C1 segment of cervical spinal cord (tissue), 14 donors: ENCODE measurements at places on chromosomes 5 and 9.

DNA sequence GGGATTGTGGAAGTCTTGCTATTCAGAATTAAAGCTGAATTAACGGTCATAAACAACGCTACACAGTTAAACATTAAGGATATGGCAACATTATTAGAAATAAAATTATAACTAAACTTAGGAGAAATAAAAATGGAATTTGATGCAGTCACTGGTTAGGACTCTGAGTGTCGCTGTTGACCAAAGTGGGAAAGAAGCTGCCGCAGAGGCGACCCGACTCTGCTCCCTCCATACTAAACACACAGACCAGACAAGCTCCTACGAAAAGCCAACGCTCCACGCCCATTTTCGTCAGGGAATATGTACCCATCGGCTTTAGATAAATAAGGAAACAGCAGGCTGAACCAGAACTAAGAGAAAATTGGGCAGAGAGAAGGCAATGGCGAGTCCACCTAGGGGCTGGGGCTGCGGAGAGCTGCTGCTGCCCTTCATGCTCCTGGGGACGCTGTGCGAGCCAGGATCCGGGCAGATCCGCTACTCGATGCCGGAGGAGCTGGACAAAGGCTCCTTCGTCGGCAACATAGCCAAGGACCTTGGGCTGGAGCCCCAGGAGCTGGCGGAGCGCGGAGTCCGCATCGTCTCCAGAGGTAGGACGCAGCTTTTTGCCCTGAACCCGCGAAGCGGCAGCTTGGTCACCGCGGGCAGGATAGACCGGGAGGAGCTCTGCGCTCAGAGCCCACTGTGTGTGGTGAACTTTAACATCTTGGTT, at the start of gene PCDHGA5:
Gene PCDHGA5, plus strand, starts transcription at position 211 of the 709 bp plus-strand sequence. Its CDS starts 169 bp downstream, at position 380.
- no peak for DNase-seq

DNA sequence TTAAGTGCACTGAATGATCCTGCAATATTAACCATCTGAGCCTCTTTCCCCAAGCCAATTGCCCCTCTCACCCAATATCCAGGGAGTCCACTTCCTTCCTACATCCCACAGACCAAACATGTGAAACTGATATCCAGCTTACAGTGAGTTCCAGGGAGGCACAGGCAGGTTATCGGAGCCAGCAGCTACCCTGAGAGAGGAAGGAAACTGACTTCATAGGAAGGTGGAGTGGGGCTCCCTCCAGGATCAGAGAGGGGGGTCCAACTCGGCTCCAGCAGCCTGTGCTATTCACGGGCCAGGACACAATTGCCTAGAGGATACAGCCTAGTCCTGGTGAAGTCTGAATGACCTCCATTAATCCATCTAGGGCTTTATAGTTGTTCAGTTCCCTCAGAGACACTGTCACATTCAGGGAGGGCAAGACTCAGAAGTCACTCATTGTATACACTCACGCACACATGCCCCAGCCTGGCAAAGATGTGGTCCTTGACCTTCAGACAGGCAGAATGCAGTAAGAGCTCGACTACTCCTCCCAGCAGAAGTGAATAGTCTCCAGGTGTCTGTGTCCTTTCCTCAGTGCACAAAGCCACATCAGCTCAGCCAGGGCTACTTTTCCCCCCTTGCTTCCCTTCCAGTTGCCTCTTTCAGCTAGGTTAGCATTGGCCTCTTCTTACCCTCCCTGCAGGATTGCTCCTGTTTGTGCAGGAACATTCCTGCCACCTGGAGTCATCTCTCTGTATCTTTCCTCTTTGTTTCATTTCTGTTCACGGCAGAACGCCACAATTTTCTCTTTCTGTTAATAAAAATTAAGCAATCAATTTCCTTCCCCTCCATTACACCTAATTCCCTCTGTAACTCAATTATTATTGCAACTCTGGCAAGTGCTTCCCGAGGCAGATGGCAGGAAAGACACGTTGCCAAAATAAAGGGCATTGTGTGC, 501.7 kb downstream of the ARHGEF28 start:
- no peak for DNase-seq

GRCh38 chr5:132267166-132267739, 9.8 kb downstream of the PDLIM4 start:
- no peak for DNase-seq

DNA sequence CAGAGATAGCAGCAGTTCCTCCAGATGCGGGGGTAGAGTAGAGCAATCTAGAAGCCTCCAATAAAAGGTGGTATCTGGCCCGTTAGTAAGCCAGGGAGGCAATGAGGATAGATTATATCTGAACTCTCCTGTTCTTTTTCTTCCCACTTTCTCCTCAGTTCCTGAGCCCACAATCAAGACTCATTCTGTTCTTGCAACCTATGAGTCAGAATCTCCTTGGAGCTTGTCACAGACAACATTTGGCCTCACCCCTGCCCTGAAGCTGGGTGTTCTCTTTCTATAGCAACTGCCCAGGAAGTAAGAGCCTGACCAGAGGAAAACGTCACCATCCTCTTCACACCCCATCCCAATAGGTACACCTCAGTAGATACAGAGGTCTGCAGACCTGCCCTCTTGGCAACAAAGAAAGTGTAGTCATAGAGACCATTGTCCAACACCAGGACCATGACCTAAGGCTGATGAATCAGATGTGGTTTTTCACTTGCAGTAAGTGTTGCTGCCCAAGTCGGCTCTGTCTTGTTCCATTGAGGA, 76.3 kb upstream of the PCA3 start:
- DNase-seq: no peak

DNA sequence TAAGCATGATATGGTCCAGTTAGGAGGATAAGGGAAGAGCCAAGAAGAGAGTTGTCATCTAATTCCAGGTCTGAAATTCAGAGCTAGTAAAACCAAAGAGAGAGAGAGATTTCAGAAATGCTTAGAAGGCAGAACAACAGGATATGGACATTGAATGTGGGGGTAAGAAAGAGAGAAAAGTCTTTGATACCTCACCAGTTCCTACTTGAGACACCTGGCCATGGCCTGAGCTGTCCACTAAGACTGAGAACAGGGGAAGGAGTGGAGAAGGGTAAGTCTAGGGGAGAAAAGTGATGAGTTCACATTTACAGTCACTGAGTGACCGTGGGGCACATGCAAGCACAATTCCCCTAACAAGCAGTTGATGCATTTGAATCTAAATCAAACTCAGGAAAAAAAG, 35.5 kb downstream of the TIMD4 start:
- no peak for DNase-seq

DNA sequence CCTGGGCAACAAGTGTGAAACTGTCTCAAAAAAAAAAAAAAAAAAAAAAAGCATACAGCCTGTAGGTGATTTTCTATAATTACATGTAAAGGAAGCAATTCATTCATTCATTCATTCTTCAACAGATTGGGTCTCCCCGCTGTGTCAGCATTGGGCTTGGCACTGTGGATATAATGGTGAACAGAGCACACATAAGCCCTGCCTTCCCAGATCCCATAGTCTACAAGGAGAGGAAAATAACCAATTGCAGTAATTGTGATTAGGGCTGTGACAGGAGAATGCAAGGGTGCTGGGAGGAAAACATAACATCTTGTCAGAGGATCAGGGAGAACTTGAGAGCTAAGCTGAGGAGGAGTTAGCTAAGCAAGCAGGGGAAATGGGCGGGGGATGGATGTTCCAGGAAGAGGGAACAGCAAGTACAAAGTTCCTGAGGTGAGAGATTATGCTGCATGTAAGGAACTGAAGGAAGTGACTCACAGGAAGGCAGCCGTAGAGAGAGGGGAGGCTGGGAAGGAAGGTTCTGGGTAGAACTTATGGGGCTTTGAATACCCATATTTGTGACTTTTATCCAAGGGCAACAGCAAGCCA, 24.0 kb upstream of the KLF9 start:
- DNase-seq: no peak

GRCh38 chr5:96008487-96008886, 46.8 kb upstream of the ELL2 start:
- DNase-seq: no peak

DNA sequence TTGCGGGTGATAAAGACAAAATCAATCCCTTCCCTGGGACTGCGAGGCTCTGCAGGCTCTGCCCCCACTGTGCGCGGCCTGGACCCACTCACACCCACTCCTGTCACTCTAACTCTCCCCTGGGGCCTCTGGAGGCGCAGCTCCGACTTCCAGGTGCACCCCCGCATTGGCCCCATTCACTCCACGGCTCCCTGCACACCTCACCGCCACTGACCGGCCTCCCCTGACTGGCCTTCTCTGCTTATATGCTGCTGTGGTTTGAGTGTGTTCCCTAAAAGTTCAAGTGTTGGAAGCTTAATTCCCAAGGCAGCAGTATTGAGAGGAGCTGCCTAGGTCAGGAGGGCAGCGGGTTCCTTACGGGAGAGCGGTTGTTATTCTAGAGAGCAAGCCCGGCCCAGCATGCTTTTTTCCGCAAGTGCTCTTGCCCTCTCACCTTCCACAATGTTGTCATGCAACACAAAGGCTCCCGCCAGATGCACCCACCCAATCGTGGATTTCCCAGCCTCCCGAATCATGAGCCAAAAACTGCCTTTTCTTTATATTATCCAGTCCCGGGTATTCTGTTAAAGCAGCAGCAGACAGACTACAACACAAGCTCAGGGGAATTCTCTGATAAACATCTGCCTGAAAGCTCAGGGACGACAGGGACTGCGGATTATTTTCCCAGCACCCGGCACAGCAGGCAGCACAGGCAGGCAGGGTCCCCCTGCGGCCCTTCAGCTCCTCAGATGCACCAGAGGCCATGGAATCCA, 73.5 kb upstream of the LRRTM2 start:
- no peak for DNase-seq

DNA sequence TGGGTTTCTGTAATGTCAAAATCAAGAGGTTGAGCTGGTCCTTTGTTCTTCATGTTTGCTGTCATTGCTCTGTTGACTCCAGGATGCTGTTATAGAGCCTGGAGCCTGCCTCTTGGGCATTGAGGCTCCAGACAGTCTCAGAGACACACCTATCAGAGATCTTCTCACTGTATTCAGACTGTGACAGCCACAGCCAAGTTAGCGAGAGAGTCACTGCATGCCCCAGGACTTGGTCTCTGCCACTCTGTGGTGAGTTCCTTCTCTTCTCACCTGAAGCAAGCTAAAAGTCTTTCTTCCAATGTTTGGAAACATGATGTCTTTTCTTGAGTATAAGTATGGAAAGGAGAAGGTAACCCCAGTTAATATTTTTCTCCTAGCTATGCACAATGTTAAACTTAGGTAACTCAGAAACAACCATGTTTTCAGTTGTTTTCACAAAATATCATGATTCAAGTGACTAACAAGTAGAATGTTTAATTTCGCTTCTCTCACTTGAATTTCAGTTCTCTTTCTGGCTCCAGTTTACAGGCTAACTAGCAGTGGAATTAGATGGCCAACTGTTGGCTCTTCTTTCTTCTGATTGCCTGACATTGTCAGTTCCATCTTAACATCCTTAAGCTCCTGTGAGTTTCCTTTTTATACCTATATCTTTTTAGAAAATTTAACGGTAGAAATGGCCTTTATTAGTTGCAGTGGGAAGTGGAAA, 20.6 kb upstream of the ZFYVE16 start:
- DNase-seq: no peak

DNA sequence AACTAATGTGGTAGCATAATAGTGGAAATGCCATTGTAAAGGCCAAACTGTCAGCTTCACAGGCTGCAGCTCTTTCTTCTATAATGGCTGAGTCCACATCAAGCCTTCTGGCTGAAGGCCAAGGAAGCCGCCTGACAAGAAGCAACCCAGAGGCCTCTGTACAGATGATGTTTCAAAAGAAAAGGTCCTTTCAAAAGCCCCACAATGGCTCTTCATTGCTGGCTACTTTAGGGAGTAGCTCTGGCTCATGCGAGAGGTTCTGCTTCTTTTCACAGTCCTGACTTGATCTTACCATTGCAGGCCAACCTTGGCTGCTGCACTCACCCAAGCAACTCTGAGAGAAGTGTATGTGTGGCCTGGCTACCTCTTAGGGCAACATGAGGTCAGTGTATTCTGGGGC, 54.5 kb upstream of the EQTN start:
- DNase-seq: peak; percentile 76

GRCh38 chr9:114973216-114973615, 42.8 kb upstream of the TNFSF8 start:
- no peak for DNase-seq

DNA sequence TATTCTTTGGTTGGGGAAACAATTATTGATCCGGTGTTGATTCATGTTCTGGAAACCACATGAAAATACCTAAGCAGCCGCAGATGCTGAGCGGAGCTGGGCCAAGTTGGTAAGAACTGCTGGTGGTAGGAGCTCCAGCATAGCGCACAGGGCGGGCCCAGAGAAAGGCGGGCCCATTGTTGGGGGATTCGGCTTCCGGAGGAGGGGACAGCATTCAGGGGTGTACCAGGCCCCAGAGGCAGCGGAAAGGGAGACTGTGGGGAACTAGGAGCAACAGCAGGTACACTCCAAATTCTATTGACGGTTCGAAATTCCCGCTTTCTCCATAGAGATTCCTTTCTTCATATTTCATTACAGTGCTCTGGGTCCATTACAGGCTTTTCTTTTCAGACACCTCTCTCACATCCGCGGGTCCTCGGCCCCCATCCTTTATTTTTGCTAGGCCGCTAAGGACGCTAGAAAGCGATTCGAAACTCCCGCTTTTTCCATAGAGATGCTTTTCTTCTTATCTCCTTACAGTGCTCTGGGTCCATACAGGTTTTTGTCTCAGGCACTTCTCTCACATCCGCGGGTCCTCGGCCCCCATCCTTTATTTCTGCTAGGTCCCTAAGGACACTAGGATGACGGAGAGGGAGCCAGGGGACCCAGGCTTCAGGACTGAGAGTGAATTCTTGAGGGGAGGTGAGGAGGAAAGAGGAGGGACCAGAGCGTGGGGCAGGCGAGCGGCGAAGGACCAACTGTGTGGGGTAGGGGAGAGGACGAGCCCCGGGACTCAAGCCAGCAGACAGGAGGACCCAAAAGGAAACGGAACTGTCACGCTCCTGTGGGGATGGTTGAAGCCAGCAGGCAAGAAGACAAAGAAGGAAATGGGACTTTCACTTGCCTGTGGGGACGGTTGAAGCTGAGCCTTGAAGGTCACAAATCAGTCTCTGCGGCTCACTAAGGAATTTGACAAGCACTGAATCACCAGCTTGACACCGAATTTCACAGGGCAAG, at the start of gene CCDC152:
Gene CCDC152, plus strand, starts transcription at position 213 of the 996 bp plus-strand sequence. CDS start 2,304 bp downstream, outside the sequence.
- DNase-seq: no peak

- peak; percentile 90 for DNase-seq
These were observed 125.1 kb downstream of the C9orf50 start for GRCh38 chr9:129495620-129496472.
